ENCODE measurements at places on chromosomes 4 and X. TPM values are rescaled to one million over a fixed set of nuclear protein-coding genes. Genes with fewer than 3 reads are reported as not detected.

The GPRASP2 gene
- 14.9 TPM for total RNA-seq

The PITX2 gene
- 30.3 TPM for total RNA-seq

The PFKFB1 gene
- 0.33 TPM for total RNA-seq

The VCX gene
- total RNA-seq: not detected

The MAGEA2 gene
- total RNA-seq: not detected
